ENCODE measurements at places on chromosomes 12 and 14.

DNA sequence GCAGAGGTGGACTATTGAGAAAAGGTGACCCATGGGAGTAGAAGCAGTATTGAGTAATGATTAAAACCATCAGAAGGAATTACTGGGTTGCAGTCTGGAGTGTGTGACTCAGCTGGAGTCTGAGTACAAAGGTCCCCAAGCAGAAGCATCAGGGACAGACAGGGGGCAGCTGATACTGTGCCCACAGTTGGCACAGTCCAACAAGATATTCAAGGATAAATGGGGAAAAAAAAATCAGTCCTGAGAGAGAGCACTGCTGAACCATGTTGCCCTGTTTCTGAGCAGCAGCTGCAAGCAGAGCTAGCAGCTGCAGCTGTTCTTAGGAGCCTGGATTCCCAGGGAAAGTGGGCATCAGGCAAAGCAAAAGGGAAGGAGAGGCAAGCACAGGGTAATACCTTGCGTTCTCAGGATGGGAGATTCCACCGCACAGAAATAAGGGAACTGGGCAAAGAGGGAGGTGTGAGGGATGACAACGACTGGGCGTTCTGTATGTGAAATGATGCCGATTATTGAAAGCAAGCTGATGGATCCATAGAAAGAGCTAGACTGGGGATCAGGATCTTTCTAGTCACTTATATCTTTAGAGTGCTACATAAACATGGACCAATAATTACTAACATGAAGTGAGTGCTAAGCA, 17.7 kb downstream of the NEUROD4 start:
- DNase-seq: no peak

GRCh38 chr12:28872654-28873268, 276.3 kb upstream of the FAR2 start:
- peak; percentile 77 for DNase-seq

DNA sequence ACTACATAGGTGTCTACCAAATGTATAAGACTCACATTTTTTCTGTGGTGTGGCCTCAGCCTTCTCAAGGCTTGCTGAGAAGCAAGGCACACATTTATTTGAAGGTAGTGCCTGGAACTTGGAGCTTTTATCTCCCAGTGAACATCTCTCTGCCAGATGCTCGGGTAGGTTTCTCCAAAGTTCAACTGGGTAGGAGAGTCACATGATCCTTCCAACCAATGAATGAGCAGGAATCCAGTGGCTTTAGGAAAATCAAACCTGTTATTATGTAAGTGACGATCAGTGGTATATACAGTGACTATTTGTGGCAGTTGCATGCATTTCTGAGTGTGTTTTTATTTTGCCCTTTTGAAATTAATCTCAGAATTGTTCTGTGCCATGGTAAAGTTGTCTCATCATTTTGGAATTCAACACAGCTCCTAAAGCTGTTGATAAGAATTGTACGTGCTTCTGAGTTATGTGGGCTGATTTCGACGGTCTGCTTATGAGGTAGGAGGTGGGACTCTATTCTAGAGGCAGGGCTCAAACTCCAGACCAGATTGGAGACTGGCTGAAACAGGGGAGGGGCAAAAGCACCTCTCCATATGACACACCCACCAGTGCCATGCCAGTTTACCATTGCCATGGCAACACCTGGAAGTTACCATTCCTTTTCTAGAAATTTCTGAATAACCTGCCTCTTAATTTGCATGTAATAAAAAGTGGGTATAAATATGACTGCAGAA, 57.6 kb downstream of the EID3 start:
- DNase-seq: peak; percentile 82

DNA sequence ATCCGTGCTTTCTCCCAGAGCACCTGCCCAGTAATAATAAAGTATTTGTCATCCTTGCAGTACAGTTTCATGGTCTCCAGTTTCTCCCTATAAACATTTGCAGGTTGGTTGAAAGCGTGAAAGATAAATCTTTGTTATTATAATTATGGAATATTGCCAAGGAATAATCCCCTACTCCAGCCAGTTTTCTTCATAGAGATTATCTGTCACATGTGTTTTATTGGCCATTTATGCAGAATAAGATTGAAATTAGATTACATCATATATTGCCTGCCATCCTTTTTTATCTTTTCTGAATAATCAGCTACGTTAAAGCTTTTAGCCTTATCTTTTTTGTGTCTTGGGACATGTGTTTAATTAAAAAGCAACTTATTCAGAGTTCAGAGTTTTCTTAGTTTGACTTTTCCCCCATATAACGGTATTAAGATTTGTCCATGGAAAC, 168.0 kb downstream of the KICS2 start:
- DNase-seq: no peak

- no peak for DNase-seq
Measured at GRCh38 chr14:50770586-50770985, 60.4 kb downstream of the NIN start.

GRCh38 chr12:122753319-122753650, 661 bp downstream of the DENR start:
- no peak for DNase-seq

GRCh38 chr12:128059621-128060370, 207.2 kb upstream of the TMEM132C start:
- no peak for DNase-seq

GRCh38 chr14:54772451-54772881, 130.2 kb downstream of the GCH1 start:
- peak; percentile 43 for DNase-seq

GRCh38 chr12:132305991-132306884, 23.2 kb downstream of the GALNT9 start:
- no peak for DNase-seq

- DNase-seq: no peak
Measured at GRCh38 chr12:41459906-41460214, 271.7 kb downstream of the PDZRN4 start.

DNA sequence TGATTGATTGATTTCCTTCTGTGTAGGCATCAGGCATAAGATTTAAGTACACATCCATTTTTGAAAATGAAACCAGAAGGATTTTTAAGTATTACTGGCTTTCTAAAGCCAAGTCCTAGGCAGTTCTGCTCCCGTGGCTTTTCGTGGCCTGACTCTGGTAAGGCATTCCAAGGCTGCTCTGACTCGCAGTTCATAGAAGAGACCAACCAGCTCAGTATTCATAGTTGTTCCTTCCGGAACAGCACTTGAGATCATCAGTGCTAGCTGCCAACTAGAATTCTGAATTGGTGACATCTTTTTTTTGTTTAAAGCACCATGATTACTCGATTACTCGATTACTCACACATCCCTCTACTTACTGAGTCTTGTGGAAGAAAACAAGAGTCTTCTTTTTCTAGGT, 25.9 kb downstream of the SUDS3 start:
- no peak for DNase-seq

DNA sequence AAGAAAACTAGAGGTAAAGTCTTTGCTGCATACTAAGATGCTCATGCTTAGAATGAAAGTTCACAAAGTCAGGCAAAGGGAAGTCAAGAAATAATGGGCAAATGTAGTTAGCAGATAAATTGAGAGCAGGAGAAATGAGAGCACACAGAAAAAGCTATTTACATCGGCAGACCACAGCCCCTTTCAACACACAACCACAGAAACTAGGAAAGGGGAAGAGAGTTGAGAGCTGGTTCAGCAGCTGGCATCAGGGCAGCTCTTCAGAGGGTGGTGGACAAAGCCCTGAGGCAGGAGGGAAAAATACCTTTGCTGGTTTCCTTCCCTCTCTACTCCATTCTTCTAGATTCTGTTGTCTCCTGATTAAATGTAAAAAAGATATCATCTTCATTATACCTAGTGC, 95.4 kb upstream of the ANO4 start:
- DNase-seq: no peak

- no peak for DNase-seq
Measured at GRCh38 chr12:46401662-46402061, 29.1 kb upstream of the SLC38A2 start.

- DNase-seq: no peak
Measured at GRCh38 chr12:132582582-132583410, 27.6 kb downstream of the LRCOL1 start.

DNA sequence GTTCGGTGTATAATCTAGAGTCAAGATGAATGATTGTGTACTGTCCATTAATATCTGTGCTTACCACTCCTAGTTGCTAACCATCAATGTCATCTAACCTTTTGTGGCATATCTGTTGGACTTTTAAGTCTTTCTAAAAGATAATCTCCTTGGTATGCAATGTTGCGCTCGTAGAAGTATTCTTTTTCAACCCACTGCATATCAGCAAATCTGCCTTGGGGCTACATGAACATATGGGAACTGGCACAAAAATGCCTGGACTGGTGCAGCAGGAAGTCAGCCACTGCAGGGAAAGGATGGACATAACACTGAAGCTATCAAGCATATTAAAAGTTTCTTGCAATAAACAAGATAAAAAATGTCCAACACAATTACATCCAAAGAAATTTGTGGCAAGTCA, 124.3 kb upstream of the SLC38A4 start:
- peak; percentile 75 for DNase-seq

- no peak for DNase-seq
Measured at GRCh38 chr12:61860451-61860850, 399.8 kb upstream of the USP15 start.

GRCh38 chr12:103494051-103494733, 1.6 kb downstream of the C12orf42 start:
- DNase-seq: no peak

DNA sequence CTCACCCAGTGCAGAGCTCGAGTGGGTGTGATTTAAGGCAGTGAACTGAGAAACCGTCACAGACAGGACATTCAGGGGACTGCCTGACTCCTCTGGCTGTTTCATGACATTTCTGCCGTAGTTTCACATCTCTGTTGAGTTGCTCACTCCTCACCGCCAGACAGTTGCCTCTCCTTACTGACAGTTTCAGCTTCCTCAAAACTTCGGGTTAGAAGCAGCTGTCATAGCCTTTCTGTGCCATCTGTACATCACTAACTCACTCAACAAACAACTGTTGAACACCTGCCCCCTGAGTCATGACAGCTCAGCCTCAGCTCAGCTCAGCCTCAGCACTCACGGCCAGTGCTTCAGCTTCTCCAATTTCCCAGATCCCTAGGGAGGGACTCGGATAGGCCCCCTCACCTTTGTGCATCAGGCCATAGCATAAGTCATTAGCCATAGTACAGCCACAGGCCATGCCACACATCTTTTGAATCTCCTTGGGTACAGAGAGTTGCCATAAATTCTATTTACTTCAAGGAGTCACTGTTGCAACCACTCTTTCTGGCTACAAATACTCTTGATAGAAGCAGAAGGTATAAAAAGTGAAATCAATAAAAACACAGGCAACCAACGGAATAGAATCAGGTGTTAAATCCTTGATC, 6.2 kb upstream of the SLC15A4 start:
- DNase-seq: no peak

GRCh38 chr12:29238822-29239291, 89.8 kb downstream of the FAR2 start:
- no peak for DNase-seq

GRCh38 chr14:85074955-85075354, 455.0 kb upstream of the FLRT2 start:
- no peak for DNase-seq

DNA sequence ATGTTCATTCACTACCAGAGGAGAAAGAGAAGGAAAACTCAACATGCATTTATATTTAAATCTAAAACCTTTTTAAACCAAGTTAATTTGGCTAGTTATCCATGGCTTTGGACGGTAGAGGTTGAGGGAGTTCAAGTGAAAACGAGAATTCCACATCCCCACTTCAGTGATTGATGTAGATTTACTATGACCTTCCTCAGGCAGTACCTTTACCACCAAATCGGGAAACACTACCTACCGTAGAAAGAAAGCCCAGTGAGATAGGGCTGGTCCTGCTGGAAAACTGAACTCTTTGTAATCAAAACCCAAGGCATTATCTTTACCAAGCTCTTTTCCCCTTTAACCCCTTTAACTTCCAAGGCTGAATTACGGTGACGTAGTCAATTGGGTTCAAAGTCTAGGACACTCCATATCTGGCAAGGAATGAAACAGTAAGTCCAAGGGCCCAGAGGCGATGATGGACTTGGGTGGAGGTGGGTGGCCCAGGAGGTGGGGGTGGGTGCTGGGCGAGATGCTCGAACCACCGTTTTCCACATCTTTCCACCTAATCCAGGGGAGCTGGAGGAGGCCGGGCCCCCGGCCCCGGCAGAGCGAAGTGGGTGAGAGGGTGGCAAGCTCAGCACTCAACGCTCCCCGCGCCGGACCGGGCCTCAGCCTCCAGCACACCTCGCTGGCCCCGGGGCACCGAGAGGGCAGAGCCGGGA, 618 bp downstream of the SEC23A start:
- peak; percentile 27 for DNase-seq

- DNase-seq: peak; percentile 80
Measured at GRCh38 chr12:10940389-10940788, 1.3 kb upstream of the TAS2R14 start.

DNA sequence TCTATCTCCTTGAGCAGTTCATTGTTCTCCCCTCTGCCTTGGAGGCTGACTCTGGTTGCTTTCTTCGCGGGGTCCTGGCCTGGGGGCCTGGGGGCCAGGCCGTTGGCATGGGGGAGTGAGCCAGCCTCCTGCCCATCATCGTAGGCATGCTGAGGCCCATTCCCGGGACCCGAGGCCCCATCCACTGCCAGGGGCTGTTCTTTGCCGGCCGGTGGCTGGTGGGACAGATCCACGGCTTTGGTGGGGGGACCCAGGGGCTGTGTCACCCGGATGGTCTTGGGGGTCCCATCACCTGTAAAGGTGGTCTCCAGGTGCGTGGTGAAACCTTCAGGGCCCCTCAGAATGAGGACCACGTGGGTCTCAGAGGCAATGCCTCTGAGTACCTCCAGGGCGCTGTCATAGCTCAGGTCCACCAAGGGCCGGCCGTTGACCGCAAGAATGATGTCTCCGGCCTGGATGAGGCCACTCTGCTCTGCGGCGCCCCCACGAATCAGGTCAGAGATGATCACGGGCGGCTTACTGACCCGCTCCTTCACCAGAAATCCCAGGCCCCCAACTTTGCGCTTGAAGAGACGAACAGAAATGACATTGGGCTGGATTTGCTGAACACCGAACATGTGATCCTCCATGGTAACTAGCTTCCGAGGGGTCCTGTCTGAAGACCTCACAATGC, 30.8 kb downstream of the NOS1 start:
- no peak for DNase-seq

- no peak for DNase-seq
Measured at GRCh38 chr14:91873471-91874415, 6.4 kb upstream of the TC2N start.

GRCh38 chr14:90756755-90757345, 59.4 kb downstream of the TTC7B start:
- no peak for DNase-seq

GRCh38 chr14:103190741-103191140, 67.5 kb downstream of the TNFAIP2 start:
- no peak for DNase-seq
